ENCODE measurements at places on chromosomes 12 and 14. TPM values are rescaled to one million over a fixed set of nuclear protein-coding genes. Genes with fewer than 3 reads are reported as not detected.

The NOC4L gene
- total RNA-seq, result 8.6 TPM

The TAS2R42 gene
- total RNA-seq, result not detected

The OR6C3 gene
- total RNA-seq, result not detected

The PRH1 gene
- total RNA-seq, result 10.2 TPM

GRCh38 chr12:27592548-27592947 is 68.5 kb downstream of the PPFIBP1 start:
- no peak for DNase-seq

DNA sequence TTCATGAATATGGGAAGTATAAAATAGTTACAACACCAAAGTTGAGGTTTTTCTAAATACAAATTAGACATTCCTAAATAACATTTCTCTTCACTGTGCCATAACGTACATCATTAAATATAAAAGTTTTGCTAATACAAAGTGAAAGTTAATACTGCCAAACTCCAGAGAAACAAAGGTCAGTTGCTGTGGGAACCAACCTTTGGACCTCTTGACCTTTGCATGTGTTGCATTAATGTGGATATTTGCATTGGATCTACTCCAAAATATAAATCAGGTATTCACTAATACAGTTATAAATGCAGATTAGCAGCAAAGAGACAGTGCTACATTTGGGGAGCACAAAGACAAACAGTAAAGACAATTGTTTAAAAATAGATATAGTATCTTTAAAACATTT is 366.0 kb upstream of the USP15 start:
- DNase-seq, result no peak

- DNase-seq, result no peak
Observed at GRCh38 chr14:24789378-24789884, 155.4 kb upstream of the GZMB start.

DNA sequence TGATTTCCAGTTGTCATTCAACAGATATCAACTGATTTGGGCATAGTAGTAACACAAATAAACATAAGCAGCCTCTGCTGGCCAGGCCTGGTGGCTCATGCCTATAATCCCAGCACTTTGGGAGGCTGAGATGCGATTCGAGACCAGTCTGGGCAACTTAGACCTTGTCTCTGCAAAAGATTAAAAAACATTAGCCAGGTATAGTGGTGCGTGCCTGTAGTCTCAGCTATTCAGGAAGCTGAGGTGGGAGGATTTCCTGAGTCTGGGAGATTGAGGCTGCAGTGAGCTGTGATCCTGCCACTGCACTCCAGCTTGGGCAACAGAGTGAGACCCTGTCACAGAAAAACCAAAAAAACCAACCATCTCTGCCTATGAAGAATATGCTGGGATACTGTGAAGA is 7.1 kb downstream of the METAP2 start:
- no peak for DNase-seq

DNA sequence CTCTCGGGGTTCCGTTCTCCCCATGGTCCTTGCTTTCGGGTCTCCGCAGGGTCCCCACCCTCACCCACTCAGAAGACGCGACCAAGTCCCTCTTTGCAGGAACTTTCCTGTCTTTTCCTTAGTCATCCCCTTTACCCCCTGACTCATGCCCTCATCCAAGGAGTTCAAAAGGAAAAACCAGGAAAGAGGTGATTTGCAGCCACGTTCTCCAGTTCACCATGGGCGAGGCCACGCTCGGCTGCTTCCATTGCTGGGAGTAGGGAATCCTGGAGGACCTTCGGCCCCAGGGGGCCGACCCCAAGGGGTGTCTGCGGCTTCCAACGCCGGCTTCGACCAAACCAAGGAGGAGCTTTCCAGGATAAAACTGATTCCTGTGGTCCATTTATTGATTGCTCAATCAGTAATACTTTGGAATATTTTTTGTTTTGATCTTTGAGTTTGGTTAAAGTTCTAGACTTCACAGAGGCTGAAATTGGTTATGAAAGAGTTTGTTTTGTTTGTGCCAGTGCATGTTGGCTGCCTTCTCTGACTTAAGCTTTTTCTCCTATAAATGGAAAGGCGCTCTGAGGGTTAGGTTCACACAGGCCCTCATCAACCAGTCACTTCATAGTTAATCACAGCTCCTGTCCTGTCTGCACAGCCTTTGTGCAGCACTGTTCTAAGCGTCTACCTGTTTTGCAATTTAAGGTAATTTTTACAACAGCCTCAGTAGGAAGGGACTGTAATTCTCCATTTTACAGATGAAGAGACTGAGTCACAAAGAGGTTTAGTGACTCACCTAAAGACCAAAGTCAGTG is 827 bp downstream of the ALDH2 start:
- DNase-seq, result no peak
